Pericardium fibroblast (primary cell): ENCODE measurements at places on chromosomes 16 and 17. TPM values are rescaled to one million over a fixed set of nuclear protein-coding genes. Genes with fewer than 3 reads are reported as not detected.

The PRR29 gene
- 0.82 and 3.8 TPM in 2 replicates for total RNA-seq

The SMYD4 gene
- total RNA-seq = 4.5 and 4.6 TPM in 2 replicates

The GNG13 gene
- total RNA-seq = not detected in 2 replicates

The OR4D1 gene
- not detected in 2 replicates for total RNA-seq

The CA5A gene
- total RNA-seq = not detected in 2 replicates
